ENCODE measurements at places on chromosomes 11 and 22.
A peak's percentile ranks its signal among the peaks of the same experiment; 100 is the strongest.

DNA sequence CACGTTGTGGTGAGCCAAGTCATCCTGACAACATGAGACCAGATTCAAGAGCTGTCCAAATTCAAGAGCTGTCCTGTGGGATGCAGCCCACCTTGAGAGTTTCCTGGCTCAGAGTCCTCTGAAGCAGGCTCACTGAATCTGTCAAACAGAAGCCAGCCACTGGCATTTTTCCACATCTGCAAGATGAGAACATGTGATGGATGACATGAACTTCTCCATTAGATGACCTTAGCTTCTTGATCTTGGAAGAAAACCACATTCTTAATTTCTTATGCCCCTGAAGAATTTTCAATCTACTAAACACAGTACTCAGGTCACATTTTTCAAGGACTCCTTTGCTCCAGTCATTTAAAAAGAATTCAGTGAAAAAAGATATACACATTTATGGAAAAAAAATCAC lies 291.0 kb downstream of the GUCY1A2 start:
- no peak for DNase-seq

DNA sequence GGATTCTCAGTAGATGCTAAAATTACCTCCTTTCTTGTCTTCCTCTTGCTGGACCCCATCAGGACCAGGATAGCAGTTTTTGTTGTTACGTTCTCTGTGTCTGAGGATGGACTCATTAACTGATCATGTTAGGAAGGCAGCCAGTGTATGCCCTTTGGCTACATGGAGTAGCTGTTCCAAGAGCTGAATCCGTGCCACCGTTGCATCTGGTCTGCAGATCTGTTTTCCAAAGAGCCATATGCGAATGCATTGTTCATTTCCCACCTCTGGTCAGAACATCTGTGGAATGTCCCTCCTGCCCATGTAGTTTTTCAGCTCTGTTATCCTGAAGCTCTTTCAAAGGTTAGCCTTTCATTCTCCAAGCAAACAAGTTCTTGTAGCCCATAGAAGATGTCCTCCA lies 188.4 kb downstream of the SPON1 start:
- no peak for DNase-seq

- no peak for DNase-seq
These were observed 31.0 kb downstream of the TMPRSS5 start for GRCh38 chr11:113675003-113675561.

GRCh38 chr11:56932572-56933220 lies 56.0 kb upstream of the OR5AK2 start:
- no peak for DNase-seq

DNA sequence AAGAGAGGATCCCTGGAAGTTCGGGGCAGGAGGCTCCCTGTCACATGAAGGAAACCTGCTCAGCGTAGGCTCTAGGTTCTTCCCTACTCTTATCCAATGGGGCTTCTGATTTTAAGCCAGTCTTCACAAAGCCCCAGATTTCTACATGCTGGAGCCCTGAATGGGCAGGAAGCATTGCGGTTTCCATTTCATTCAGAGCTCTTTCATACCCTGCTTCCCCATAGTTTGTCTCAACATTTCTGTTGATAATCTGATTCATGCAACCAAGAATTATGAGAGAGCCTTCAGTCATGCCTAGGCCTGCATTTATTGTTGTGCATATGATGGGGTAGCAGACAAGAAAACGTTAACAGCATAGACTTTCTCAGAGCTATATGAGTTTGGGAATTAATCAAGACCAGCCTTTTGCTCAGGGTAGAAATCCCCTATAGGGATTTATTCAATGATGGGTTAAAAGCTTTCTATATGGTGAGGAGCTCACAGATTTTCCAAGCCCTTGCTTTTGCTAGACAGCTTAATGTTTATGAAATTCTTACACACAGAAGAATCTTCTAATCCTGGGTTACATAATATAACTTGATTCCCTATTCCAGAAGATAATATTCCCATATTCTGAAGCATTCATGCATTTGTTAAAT lies 15.9 kb downstream of the OR51B4 start:
- no peak for DNase-seq

DNA sequence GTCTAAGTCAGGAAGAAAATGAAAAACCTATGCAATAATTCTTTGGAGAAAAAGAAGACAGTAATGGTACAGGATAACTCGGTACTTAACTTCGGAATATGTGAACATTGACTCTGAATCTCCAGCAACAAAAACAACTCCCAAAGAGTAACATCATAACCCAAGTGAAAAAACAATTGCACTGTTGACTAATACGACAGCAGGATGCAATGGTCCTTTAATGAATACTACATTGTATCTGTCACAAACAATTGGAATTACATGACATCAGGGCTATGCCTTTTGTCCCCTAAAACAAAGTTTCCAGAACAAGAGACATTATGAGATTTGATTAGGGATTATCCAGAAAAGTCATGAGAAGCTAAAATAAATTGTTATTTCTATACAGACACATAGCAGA lies 1065.9 kb downstream of the LRRC4C start:
- no peak for DNase-seq

GRCh38 chr11:76152086-76152681 lies 54.1 kb downstream of the WNT11 start:
- peak; percentile 82 for DNase-seq

DNA sequence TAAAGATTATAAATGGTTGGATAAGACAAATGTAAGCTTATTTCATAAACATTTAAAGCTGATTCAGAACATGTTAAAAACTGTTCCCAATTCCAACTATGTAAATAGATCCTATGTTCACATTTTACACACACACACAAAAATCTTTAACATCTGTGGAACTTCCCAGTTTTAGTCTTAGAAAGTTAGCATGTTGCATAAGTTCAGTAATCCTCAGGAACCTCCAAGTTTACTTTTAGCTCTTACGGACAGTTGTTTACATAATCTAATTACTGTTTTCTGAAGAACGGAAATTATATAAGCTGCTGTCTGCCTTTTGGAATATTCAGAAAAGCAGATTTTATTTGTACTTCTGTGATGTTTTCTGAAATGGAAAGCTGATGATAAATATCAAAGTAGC lies 53.3 kb downstream of the PANX1 start:
- DNase-seq, result no peak

DNA sequence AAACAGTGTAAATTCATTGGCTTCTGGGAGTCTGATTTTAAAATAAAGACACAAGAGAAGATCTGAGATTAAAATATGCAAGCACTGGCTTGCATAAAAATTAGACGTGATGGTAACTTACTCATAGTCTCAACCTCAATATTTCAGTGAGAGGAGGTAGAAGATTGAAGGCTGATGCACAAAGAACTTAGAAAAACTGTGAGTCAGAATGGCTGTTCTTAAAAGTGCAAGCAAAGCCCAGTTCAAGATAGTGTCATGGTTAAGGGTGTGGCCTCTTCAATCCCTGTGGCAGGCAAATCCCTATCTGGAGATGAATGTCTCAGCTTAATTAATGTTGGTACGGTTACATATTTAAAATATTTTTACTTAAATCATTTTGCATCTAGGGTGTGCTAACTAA lies 33.6 kb upstream of the FIBIN start:
- DNase-seq, result no peak

DNA sequence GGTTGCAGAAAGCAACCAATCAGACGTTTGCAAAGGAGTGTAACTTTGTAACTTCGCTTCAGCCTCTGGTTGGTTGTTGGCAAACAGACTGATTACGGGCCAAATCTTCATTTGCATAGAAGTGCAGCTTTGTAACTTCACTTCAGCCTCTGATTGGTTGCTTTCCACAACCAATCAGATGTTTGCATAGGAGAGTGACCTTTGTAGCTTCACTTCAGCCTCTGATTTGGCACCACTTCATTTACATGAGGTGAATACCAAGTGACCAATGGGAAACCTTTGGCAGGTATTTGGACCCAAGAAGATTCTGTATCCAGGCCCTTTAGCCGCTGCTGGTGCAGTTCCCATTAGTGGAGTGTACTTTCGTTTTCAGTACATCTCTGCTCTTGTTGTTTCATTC lies 16.0 kb downstream of the USP47 start:
- no peak for DNase-seq

DNA sequence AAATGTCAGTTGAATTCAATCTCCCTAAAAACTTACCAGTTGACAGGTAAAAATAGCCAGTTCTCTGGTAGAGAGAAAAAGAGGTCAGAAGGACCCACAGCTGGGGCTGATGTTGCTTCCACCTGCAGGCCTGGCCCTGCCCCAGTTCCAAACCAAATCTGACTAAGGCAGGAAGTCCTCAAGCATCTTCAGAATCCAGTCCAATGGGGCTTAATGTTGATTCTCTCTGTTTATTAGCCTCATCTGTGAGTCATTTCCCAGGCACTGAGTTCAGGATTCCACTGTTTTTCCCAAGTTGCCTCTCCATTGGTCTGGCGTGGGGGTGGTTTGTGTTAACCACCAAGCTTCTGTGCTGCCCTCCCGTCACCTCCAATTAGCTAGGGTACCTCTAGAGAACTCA lies 601.8 kb downstream of the INSC start:
- no peak for DNase-seq

GRCh38 chr22:40430991-40431390 lies 60.6 kb downstream of the SGSM3 start:
- no peak for DNase-seq

DNA sequence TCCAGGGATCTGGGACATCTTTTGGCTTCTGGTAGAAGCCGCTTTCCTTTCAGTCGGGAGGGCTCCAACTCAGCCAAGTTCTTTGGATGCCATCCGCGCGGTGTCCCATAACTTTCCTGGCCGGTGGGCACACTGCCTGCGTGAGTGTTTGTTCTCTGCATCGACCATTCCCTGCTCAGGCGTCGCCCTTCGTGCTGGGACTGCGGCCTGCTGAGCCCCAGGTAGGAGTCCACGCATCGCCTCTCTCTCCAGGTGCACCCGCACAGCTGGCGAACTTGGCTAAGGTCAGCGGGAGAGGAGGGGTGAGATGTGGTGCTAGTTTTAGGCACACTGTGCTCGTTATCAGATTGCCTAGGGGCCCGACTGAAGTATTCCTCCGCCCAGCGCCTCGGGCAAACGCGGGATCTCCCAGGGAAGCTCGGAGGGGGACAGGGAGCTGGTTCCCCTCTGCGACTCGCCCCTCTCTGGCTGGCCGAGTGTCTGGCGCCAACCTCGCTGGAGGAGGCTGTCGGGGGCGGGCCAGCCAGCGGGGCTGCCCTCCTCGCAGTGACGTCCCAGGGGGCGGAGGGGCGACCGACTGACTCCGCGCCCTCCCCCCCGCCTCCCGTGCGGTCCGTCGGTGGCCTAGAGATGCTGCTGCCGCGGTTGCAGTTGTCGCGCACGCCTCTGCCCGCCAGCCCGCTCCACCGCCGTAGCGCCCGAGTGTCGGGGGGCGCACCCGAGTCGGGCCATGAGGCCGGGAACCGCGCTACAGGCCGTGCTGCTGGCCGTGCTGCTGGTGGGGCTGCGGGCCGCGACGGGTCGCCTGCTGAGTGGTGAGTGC lies at the start of gene LAYN:
Gene LAYN (plus strand): TSS at position 607 of the 823 bp plus-strand sequence. CDS start 124 bp downstream, at position 731.
- DNase-seq, result no peak

DNA sequence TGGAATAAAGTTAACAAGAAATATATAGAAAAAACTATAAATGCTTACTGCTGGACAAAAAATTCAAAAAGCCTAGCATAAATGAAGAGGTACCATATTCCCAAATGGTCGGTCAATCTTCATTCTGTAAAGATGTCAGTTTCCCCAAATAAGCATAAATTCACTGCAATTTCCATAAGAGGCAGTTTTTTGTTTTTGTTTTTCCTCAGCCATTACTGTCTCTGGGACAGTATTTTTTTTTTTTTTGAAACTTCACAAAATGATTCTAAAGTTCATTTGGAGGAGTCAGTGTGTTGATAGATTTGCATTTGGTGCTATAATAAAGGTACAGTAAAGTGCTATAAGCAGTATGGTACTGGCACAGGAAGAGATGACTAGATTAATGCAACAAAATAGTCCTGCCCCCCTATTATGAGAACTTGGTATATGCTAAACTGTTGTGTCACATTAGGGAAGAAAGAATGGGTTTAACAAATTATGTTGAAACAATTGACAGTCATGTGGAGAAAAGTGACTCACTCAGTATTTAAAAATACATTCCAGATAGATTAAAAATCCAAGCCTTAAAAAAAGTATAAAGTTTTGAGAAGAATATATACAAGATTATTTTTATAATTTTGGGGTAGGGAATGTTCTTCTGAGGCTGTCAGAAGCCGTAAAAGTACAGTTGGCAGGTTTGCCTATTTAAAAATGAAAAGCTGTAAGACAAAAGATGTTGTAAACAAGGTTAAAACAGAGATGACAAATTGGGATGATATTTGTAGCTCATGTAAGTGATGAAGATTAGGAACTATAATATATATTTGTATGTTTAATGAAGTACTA lies 2.6 kb upstream of the FTH1 start:
- no peak for DNase-seq

- no peak for DNase-seq
These were observed 277.1 kb downstream of the TTC28 start for GRCh38 chr22:28402539-28402938.

GRCh38 chr11:105456950-105457349 lies 152.9 kb upstream of the GRIA4 start:
- peak; percentile 11 for DNase-seq

DNA sequence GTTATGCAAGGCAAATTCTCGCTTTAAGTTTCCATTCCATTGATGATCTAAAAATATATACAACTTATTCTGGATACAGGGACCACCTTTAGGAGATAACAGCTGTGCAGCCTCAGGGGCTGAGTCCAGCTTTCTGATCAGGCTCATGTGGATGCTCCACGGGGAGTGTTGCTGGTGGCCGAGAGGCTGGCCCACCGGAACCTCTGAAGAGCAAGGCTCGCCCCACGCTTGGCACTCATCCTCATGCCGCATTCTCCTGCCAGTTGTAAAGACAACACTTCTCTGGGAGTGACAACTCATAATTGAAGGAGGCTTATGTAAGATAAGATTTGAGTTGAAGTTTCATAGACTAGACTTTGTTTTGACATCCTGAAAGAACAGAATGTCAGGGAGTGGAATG lies 123.5 kb downstream of the MPPED1 start:
- DNase-seq, result no peak

- DNase-seq, result no peak
These were observed 117.3 kb downstream of the RASSF10 start for GRCh38 chr11:13126430-13126829.

DNA sequence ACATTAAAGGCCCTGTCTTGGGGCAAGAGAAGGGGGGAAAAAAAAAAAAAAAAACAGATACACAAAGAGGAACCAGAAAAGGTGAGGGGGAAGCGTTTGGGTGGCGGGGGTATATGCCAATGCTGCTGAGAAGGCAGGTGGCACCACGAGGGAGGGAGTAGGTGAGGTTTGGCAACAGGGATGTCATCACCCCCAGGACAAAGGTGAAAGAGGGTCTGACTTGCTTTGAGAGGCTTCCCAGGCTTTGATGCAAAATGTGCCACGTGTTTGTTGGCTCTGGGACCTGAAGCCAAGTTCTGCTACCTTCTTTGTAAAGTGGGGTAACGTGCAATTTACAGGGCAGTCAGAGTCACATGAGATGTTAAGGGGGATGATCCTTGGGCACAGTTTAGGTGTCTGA lies 4.1 kb downstream of the YPEL1 start:
- DNase-seq, result no peak

GRCh38 chr22:39097098-39098020 lies at the start of gene APOBEC3H:
Gene APOBEC3H, plus strand, starts transcription at chr22:39097244. Its CDS starts 3,035 bp downstream, at chr22:39100279.
- no peak for DNase-seq

- DNase-seq, result no peak
These were observed 90.7 kb downstream of the PPP6R3 start for GRCh38 chr11:68551223-68551622.

Data from iPS DF 6.9 (cell line).